ENCODE measurements at places on chromosomes 6 and 20. TPM values are rescaled to one million over a fixed set of nuclear protein-coding genes. Genes with fewer than 3 reads are reported as not detected.

DNA sequence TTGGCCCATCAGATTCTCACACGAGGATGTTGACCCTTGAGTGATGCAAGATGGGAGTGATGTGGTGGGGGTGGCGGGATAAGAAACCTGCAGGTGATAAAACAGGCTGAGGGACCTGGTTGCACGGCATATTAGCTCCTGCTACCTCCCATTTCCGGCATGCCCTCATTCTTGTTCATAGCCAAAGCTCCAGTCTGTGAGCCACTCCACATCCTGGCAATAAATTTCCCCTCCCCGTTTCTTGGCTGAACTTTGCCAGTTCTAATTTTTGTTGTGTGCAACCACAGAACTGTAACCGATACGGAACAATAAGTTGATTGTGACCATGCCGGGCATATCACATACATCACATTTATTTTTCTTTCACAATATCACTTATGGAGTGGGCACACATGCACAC, 41.6 kb upstream of the NFATC2 start:
- no peak for DNase-seq

DNA sequence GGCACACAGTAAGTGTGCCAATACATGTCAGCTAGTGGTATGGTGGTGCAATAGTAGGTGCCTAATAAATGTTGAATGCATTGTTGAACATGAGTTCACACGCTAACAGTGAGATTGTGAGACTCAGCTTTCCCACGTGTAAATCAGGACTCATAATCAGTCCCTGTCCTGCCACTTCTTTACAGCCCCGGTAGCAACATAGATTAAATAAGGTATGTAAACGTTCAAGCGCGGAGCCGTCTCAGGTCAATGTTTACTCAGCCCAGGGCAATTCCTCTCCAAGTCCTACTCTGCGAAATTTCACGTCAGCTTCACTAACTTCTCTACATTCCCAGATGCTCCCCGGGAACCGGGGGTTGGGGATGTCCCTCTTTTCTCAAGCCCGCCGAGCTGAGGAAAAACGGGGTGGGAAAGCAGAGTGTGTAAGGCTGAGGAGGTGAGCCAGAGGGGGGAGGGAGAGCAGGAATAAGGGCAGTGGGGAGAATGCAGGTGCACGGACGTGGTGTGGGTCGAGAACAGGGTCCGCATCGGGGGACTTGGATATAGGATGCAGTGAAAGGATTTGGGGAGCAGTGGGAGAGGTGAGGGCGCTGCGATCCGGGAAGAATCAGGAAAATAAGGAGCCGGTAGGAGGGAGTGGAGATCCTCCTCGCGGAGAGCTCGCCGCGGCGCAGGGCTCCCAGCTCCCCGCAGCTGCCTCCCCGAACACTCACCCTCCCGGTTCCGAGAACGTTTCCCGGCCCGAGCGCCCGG, 544 bp upstream of the TP53INP2 start:
- DNase-seq: peak; percentile 30

GRCh38 chr6:51550243-51550642, 537.2 kb downstream of the PKHD1 start:
- DNase-seq: no peak

GRCh38 chr20:49671433-49671832, 42.2 kb downstream of the B4GALT5 start:
- DNase-seq: no peak

GRCh38 chr6:35085359-35086281, 55.5 kb downstream of the TCP11 start:
- no peak for DNase-seq

DNA sequence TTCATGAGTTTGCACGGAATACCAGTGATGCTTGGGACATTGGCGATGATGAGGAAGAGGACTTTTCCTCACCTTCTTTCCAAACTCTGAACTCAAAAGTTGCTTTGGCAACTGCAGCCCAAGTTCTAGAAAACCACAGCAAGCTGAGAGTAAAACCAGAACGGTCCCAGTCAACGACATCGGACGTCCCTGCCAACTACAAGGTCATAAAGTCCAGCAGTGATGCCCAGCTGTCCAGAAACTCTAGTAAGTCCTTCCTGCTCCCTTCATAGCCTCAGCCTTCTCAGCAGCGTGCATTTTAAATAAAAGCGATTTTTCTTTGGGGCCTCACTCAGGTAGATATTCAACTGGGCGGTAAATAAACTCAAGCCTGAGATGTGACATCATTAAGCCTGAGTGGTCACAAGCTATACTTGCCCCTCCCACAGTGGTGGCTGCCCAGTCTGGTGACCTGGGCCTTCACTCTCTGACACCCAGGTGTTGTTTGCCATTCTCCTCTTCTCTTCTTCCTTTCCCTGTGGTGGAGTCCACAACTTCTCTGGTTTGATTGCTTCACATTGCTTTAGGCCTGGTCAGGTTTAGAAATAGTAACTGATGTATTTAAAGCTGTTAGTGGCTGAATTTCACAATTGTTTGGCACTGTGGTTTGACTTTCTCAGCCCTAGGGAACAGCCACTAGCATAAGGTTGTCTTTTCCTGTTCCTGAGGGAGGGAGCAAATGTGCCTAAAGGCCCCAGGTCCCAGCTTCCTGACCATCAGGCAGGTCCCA, 21.6 kb upstream of the TMEM217 start:
- no peak for DNase-seq

GRCh38 chr20:37650661-37651060, 43.2 kb upstream of the CTNNBL1 start:
- no peak for DNase-seq

GRCh38 chr20:55696520-55696919, 308.8 kb downstream of the CBLN4 start:
- no peak for DNase-seq

- no peak for DNase-seq
These were observed 59.1 kb upstream of the NT5E start for GRCh38 chr6:85390775-85391174.

- DNase-seq: no peak
These were observed 196.2 kb downstream of the BCKDHB start for GRCh38 chr6:80302716-80303115.

- no peak for DNase-seq
These were observed 47.5 kb upstream of the JAG1 start for GRCh38 chr20:10721137-10721896.

GRCh38 chr6:112296694-112297093, 42.3 kb upstream of the LAMA4 start:
- DNase-seq: no peak

DNA sequence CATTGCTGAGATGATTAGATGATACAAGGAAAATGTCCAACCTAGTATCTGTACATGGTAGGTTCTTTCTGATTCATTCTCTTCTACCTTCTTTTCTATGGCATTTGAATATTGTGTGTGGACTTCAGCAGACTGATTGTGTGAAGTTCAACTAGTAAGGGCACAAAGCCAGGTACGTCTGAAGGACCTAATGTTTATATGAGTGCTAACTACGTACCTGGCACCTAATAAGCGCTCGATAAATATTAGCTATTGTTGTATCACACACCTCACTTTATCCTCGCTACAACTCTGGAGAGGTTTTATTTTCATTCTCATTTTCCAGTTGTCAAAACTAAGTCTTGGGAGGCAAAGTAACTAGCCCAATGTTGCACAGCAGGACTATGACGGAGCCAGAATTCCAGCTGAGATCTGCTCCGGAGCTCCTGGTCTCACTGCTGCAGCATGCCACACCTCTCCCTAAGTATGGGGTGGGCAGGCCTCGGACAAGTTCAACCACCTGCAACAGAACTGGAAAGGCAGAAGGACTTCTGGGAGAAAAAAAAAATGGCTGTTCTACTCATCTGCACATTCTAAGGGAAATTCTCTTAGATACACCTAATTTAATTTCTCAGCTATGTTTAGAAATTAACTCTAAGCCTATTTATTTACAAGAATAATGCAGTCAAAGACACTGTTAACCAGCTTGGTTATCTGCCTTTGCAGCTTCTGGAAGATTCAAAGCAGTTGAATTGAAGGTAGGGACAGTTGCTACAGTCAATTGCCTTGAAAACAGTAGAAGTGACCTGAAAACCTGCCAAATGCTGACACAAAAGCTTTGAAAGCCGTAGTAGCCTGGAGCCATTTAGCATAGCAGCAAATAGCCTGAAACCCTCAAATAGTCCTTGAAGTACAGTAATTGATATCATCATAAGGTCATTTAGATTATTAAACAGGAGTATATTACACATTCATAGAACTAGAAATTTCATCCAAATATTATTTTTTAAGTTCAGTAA, 165.0 kb downstream of the PDE7B start:
- DNase-seq: no peak

GRCh38 chr20:623021-623420, 12.9 kb upstream of the TCF15 start:
- DNase-seq: no peak

- DNase-seq: peak; percentile 75
These were observed 520 bp downstream of the SLC24A3 start for GRCh38 chr20:19212821-19213502.

DNA sequence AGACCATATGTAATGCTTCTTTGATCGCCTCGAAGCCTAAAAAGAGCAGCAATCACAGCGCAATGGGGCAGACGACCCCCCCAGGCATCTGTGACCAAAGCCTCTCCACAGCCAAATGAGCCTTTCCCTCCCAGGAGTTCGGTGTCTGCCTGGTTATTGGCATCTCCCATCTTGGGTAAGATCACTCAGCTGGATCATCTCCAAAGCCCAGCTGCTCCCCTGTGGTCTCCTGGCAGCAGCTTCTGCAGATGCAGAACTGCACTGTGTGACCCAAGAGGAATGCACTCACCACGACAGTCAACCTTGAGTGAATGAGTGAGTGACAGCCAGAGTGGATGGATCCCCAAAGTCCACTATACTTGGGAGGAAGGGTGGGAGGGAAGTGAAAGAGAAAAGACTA, 44.8 kb upstream of the IYD start:
- DNase-seq: no peak

DNA sequence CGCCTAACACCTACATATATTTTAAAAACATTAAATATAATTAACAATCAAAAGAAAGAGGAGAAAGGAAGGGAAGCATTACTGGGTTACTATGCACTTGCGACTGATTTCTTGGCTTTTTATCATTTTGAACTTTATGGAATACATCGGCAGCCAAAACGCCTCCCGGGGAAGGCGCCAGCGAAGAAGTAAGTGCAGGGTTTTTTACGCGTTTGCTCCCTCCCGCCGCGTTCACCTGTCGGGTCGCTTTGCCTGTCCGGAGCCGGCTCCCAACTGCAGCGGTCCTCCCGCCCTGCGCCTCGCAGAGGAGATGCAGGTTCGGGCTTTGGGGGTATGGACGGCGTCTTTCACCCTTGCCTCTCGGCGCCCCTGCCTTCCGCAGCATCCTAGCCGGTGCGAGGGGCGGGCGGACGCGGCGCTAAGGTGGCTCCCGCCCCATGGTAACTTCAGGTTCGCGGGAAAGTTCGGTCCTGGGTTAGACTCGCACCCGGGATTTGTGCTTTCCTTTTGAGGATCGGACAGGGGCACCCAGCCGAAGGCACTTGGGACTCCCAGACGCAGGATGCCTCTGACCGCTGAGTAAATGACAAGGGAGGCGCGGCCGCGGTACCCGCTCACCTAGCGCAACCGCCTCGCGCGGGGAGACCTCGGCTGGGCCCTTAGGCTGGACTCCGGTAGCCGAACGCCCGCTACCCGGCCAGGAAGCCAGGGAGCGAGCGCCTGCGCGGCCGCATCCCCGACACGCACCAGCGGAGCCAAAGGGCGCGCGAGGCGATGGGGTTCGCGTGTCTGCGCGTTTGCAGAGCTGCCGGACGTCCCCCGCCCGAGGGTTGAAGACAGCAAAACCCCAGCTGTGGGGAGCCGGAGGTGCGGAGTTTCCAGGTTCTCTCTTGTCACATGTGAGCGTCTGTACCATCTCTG, 891 bp downstream of the RSPO3 start:
- DNase-seq: no peak

DNA sequence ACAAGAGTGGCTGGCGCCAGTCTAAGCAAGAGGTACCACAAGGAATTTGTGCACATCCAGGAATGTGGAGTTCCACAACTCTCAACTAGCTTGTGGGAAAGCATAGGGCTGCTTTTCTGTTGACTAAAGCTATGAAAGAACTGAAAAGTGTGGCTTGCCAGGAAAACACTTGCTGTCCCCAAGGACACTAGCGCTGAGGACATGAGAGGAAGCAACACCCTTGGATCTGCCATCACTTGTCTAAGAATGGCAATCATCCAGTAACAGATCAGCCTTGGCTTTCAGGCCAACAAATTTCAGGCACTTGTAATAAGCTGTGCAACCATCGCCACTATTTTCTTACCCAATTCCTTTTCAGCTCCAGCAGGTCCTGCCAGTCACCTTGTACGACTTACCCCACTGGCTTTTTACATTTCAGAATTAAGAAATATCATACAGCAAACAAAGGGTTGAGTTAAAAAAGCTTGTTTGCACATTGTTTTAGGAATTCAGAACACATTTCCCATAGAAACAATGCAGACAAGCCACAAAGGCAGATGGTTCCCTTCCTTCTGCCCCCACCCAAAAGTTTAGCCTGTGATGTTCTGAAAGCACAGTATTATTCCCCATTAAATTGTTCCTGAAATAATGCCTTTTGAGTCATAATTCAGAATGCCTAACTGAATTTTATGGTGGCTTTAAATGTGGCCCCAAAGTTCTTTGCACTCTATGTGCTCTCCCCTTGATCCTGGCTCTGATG, 57.9 kb upstream of the SSTR4 start:
- DNase-seq: peak; percentile 45

GRCh38 chr6:16095180-16095579, 33.7 kb upstream of the MYLIP start:
- DNase-seq: no peak

DNA sequence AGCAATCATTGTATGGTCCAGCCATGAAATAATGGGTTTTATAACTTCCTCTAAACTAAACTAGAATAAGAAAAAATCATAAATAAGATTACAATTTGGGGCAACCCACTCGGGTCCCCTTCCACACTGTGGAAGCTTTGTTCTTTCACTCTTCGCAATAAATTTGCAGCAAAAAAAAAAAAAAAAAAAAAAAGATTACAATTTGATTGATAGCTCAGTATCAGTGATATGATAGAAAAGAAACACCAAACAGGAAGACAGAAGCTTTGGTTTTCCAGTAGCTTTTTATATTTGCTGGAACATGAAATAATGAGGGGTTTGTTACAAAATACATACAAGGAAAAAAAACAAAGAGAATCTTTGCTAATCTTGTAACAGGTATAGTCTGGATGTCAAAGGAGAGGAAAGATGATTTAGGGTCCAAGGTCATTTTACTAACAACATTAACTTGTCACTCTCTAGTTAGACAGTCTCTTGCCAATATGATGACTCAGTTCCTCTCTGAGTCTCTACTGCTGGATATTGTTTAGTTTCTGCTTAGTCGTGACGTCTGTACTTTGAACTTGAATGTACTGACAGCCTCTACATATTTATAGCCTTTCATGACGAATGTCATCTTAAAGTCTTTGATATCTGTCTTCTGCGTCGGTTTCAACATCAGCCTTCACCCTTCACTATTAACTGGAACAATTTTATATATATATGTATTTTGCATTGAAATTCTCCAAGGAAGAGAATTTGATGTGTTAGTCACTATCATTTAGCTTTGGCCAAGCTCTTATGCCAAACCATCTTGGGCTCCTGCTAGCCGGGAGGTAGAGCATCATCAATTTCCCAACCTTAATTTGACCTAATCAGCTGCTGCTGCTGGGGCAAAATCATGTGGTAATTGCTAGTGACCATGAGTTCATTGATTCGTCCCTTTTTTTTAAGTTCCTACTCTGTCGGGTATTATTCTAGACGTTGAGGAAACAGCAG, 213.1 kb upstream of the STXBP5 start:
- no peak for DNase-seq

The ENPP3 gene
- polyA plus RNA-seq: 0.55 TPM

The RNF144B gene
- 21.7 TPM for polyA plus RNA-seq

The PAX1 gene
- not detected for polyA plus RNA-seq

The FAM83C gene
- not detected for polyA plus RNA-seq

The SLC35D3 gene
- polyA plus RNA-seq: 1.3 TPM

The PI3 gene
- not detected for polyA plus RNA-seq

The SPTLC3 gene
- 13.5 TPM for polyA plus RNA-seq

The ZNF311 gene
- polyA plus RNA-seq: 6.3 TPM

All from right lung (tissue), 10 donors.